ENCODE measurements at places on chromosomes 11 and 22.

DNA sequence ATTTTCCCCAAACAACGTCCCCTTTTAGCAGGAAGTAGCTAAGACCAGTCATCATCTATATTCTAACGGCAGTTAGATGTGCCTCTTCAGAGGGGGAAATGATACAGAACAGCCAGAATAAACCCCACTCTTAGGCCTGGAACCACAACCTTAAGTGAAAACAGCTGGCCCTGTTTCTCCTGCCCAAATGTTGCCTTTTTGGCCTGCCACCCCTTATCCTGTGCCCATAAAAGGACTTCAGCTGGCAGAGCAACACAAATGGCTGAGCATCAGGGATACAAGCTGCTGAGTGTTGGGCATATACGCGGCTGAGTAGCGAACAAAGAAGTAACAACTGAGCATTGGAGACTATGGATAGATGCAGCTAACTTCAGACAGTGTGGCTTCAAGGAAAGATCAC lies 1491.4 kb downstream of the LRRC4C start:
- no peak for DNase-seq

GRCh38 chr22:39949964-39950737 lies 10.0 kb upstream of the TMA7B start:
- DNase-seq: no peak

GRCh38 chr22:43969989-43970755 lies 14.9 kb downstream of the SAMM50 start:
- DNase-seq: no peak

- DNase-seq: no peak
These were observed 74.7 kb upstream of the C11orf87 start for GRCh38 chr11:109347304-109347703.

- no peak for DNase-seq
These were observed 17.0 kb upstream of the SUSD2 start for GRCh38 chr22:24164243-24164642.

DNA sequence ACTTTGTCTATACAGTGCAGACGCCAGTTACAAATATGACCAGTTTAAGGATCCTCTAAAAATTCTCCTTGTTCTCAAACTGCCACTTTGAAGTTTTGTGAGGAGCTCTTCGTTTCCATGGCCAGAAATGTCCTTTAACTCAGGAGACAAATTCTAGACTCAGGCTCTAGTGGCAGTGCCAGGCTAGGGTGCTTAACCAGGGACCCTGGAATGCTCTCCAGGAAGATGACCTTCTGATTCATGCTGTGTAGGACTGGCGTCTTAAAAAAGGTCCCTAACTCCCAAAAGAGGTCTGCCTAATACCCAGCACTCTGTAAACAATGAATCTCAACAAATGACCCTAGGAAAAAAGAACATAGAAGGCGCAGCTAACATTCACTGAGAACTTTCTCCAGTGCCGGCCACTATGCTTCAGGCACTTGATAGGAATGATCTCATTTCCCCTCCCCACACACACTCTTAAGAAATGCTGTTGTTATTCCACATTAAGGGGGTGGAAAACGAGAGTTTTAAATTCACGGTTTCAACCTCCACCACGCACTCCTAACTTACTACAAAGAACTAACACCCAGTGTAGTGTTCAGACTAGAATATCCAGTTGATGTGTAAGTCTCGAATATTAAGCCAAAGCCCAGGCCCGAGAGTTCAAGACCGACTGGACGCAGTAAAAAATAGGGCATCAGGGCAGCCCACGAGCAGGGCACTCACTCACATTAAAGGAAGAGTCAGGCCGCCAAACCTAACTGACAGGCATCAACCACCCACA lies 747 bp downstream of the NXF1 start:
- DNase-seq: no peak

Measured in CD4-positive, alpha-beta T cell treated with Interleukin-1 beta for 1 hour (primary cell).